ENCODE measurements at places on chromosomes 6 and 20.

GRCh38 chr6:89254569-89254968 is 37.4 kb upstream of the GABRR1 start:
- no peak for DNase-seq

- DNase-seq: no peak
These were observed 388.6 kb upstream of the BTBD3 start for GRCh38 chr20:11529047-11529446.

- no peak for DNase-seq
These were observed 175.1 kb downstream of the VEGFA start for GRCh38 chr6:43944908-43945767.

GRCh38 chr6:148747471-148748165 is 788 bp downstream of the UST start:
- DNase-seq: no peak

- DNase-seq: no peak
These were observed 96.3 kb downstream of the SPTLC3 start for GRCh38 chr20:13105039-13105438.

DNA sequence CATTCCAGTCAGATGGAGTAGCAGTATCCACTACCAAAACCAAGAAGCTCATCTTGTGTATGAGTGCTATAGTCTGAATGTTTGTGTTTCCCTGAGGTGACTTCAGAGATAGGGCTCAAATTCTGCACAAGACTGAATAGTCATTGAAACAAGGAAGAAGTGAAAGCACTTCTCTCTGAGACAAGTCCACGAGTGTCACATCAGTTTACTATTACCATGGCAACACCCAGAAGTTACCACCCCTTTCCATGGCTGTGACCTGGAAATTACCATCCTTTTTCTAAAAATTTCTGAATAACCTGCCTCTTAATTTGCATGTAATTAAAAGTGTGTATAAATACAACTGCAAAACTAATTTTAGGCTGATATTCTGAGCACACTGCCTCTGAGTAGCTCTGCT is 682.1 kb upstream of the ADGRB3 start:
- no peak for DNase-seq

GRCh38 chr6:158492881-158493280 is 67.0 kb upstream of the TMEM181 start:
- no peak for DNase-seq

- no peak for DNase-seq
These were observed 343.8 kb upstream of the MMS22L start for GRCh38 chr6:97626671-97627441.

DNA sequence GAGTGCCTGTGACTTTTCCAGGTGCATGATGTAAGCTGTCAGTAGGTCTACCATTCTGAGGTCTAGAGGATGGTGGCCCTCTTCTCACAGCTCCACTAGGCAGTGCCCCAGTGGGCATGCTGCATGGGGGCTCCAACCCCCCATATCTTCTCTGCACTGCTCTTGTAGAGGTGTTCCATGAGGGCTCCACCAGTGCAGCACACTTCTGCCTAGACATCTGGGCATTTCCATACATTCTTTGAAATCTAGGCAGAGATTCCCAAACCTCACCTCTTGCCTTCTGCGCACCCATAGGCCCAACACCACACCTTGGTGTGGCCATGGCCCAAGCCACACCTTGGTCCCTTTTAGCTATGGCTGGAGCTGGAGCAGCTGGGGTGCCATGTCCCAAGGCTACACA is 66.3 kb downstream of the VTA1 start:
- no peak for DNase-seq

GRCh38 chr20:34886122-34886521 is 9.7 kb downstream of the ACSS2 start:
- no peak for DNase-seq

DNA sequence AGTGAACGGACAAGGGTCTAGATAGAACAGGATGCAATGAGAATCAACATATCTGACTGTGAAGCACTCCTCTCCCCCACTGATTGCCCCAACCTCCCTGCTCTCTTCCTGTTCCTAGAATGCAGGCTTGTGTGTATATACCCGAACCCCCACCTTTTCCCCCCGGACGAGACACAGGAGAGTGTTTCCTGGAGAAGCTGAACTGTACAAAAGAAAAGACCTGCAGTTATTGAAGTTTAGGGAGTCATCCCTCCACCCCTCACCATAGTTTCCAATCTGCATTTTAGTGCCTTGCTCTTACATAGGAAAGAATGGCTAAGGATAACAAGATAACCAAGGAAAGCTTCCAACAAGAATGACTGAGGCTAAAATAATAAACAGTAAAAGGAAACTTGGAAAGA is 55.5 kb upstream of the PDE10A start:
- no peak for DNase-seq

DNA sequence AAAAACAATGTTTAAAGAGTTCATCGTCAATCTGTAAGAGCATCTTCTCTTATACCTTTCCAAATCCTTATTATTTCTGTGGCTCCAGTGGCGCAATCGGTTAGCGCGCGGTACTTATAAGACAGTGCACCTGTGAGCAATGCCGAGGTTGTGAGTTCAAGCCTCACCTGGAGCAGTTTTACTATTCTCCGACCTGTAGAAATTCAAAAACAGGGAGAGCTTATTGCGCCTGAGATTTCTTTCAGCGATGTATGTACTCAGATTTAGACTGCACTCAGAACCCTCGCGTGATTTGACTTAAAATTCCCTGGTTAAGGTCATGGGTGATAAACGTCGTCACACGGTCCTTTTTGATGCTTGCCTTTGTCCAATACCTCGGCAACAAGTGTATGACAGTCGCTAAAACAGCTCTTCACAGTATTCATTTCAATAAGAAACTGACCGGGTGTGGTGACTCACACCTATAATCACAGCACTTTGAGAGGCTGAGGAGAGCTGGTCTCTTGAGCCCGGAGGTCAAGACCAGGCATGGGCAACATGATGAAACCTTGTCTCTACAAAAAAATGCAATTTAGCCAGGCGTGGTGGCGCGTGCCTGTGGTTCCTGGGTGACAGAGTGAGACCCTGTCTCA is 11.9 kb downstream of the GPX5 start:
- DNase-seq: no peak

DNA sequence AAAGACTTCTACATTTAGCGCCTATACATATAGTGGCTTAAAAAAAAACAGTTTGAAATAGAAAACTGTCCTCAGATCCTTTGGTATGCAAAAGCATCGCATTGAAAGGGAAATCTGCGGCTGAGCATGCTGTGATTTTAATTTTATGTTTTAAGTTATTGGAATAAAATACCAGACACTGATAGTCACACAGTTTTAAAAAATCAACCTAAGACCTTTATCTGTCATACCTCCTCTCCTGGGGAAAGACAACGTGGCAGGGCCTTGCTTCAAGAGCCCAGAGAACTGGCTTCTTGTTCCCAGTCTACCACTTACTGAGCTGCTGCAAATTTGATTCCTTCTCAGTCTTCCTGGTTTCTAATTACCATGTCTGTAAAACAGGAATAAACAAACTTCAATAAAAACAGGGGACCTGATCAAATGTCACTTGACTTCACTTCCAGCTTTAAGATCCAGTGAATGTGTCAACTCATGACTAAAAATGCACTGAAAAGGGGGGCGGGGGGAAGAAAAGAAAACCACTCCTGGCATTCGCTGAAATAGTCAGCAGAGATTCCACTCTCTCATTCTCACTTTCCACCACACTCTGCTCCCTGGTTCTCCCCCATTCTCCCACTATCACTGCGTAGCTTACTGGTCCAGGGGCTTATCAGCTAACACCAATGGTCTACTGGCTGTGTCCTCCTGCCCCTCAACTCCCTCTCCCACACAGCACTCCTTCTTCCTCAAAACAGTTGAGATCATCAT is 494.7 kb upstream of the MARCKS start:
- no peak for DNase-seq

DNA sequence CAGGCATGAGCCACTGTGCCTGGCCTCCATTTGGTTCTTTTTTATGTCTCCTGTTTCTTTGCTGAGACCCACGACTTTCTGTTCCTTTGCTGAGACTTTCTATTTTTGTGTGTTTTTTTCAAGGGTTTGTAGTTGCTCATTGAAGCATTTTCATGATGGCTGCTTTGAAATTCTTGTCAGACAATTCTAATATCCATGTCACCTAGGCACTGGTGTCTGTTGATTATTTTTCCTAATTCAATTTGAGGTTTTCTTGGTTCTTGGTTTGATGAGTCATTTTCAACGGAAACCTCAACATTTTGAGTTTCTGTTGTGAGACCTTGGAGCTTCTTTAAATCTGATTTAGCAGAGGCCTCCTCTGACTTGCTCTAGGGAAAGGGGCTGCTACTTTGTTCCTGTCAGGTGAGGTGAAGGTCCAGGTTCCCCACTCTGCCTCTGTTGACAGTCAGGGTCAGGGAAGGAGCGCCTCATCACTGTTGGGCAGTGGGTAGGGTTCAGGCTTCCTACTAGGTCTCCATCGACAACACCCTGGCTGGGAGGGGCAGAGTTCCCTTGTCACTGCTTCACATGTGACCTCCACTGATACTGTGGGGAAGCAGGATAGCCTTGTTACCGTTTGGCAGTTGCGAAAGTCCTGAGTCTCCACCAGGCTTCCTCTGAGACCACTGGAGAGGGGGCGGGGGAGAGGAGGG is 67.2 kb upstream of the RNF24 start:
- DNase-seq: no peak
